ENCODE measurements at places on chromosomes 3 and 15.
A peak's percentile ranks its signal among the peaks of the same experiment; 100 is the strongest.

DNA sequence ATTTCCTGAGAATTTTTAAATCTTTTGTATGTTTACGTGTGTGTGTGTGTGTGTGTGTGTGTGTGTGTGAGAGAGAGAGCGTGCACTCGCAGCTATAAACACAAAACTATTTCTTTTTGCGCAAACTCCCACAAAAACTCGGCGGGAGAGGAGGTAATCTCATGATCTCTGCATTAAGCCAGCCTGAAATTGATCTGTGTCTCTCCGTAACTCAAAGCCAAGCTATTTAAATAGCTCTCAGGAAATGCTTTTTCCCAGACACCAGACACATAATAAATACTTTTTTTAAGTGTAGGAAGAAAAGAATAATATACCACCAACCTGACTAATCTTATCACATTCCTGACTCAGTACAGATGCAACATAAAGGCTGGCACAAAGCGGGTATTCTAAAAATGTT lies 226.8 kb downstream of the MAGI1 start:
- no peak for DNase-seq

- DNase-seq = no peak
Observed at GRCh38 chr3:127197300-127198189, 4.6 kb downstream of the PRR23E start.

GRCh38 chr3:53525765-53526703 lies 31.6 kb downstream of the CACNA1D start:
- DNase-seq = no peak

GRCh38 chr3:30222441-30222840 lies 384.0 kb upstream of the TGFBR2 start:
- no peak for DNase-seq

DNA sequence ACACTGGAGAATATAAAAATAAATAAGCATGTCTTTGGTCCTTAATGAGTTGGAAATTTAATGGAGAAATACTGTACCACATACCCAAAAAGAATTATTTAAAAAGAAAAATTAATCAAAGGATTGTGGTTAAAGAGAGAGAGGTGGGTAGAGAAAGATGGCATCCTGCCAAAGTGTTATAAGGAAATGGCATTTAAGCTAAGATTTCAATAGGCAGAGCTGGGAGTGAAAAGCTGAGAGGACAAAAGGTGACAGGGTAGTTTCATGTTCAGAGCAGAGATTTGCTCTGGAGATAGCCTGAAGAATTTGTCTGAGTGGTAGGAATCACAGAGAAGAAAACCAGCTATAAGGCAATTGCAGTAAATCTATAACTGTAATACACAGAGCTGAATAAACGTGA lies 181.0 kb downstream of the SI start:
- DNase-seq = no peak

DNA sequence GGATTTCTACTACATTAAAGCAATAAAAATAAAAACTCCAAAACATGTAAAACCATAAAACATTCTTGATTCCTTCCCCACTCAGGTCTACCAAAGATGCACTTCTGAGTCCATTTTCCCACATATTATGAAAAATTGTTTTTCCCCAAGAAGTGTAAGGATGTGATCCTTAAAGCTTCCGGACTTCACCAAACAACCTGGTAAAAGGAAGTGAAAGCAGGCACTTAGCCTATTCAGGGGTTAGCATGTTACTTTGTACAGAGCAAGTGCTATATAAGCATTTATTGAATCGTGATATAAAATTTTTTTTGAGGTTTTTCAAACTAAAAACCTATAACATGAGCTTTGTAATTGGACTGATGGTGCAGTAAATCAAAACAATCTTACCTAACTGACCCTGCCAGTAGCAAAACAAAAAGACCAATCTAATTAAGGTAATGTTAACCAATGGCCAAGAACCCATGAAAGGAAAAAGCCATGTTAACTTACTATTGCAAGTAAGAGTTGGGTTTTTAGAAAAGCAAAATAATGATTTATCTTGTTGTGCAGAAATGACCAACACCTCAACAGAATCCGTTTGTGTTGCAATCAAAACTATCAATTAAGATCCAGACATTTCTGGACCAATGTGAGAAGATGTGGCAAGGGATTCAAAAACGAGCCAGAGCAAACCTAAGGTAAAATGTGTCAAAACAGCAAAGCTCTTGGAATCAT lies 1.8 kb downstream of the SETD2 start:
- no peak for DNase-seq

GRCh38 chr3:106850437-106850836 lies 526.8 kb upstream of the CCDC54 start:
- no peak for DNase-seq

DNA sequence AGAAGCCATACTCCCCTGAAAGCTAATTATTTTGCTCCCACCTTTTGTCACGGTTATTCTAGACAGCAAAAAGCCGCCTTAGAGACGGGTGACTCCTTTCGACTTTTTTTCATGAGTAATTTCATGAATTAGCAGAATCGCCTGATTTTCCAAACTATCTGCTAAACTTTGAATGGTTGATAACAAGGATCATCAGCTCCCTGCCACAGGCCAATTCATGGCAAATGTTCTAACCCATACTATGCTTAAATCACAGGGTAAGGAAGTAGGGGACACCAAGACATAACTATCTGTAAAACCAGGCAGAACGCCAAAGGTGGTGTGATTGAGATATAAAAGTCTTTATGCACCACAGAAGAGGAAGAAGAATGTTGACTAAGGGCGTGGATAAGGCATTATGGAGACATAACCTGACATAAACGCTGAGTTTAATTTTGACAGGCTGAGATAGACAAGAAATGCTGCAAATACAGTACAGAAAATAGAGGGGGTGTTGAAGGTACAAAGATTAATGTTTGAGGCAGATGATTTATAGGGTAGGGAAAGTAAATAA lies 891 bp upstream of the DMXL2 start:
- DNase-seq = no peak

GRCh38 chr3:51967384-51968169 lies at the start of gene PCBP4:
TSS of gene PCBP4 (minus strand) at chr3:51967454. CDS start at chr3:51961240, 6,214 bp downstream.
- DNase-seq = peak; percentile 51

GRCh38 chr15:99979371-99979770 lies 246.1 kb upstream of the LYSMD4 start:
- no peak for DNase-seq

GRCh38 chr15:39539973-39540558 lies 40.8 kb upstream of the THBS1 start:
- DNase-seq = no peak

- DNase-seq = no peak
Observed at GRCh38 chr3:52388933-52389332, 56.0 kb downstream of the SEMA3G start.

GRCh38 chr15:31221936-31222515 lies 104.6 kb upstream of the KLF13 start:
- DNase-seq = no peak

DNA sequence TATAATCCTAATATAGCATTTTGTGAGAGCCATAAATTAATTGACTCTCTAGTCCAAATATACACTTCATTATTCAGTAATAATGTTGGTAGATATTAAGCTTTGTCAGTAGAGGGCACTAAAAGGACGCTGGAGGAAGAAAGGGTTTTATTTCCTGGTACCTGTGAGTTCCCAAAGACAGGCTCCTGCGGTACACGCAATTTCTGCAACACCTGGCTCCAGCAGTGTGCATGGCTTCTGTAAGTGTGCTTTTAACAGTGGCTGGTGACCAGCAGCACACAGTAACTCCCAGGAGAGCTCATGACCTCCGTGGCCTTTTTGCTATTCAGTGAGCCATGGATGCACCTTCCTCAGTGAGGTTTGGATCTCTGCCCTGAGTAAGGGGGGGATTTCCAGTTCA lies 338.3 kb upstream of the ZNF385D start:
- no peak for DNase-seq

DNA sequence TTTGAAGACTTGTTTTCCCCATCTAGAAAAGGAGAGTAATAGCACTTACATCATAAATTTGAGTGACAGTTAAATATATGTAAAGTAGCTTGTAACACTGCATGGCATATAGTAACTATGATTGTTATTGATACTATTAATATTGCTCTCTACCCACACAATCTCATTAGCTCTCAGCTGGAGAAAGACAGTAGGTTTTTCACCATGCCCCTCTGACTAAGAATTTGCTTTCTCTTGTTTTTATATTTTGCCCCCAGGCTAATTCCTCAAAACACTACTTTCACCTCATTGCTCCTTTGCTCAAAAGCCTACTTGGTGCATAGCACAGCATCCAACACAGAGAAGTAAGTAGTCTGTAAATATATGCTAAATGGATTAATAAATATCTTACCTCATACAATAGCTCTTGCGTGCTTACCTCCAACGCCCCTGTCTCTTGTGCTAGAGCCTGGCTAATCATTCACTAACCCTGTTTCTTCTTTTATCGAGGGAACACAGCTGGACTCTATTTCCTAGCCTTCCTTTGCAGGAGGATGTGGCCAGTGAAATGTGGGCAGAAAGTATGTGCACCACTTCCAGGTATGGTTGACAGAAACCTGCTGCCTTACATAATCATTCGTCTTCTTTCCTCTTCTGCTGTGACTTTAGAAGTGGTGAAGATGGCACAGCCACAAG lies 190.0 kb downstream of the PLCH1 start:
- no peak for DNase-seq

- DNase-seq = no peak
Observed at GRCh38 chr15:55884223-55884622, 109.2 kb downstream of the NEDD4 start.

DNA sequence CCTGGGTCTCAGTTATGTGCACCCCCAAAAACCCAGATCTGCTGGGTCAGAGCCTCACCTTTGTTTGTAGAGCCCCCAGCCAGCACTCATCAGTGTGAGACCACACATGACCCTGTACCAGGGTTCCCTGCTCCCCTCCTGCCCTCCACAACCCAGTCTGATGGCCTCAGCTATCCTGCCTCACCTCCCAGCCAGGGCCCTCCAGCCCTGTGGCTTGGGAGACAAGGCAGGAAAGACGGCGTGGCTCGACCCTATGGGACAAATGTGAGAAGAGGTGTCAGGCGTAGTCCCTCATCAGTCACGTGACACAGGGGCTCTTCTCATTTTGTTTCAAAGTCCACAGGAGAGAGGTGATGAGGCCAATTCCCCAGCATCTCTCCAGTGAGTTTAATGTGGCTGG lies 28.3 kb upstream of the PRR23E start:
- DNase-seq = no peak

DNA sequence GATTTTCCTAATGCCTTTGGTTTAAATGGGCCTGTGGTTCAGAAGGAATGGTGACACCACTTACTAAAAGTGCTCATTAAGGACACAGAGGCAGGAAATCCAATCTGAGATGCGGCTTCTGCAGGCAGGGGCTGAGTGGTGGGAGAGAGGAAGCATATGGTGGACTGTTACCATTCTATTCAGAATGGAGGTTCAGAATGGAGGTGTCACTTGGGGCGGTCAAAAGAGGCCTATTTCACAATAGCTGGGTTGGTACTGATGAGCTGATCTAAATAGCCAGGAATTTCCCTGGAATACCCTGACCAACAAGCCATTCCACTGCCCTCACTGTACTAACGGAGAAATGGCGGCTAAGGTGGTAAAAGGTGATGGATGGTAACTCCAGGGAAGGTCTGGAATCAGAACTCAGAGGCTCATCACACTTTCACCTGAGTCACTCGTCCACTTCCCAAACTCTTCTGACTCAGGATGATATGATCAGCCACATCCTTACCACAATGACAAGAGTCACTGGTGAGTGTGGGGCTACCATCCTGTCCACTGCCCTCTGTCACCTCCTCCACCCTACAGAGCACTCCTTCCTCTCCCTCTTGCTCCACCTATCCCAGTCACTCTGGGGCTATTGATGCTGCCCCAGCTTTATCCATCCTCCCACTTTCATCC lies 15.7 kb downstream of the RFT1 start:
- no peak for DNase-seq

DNA sequence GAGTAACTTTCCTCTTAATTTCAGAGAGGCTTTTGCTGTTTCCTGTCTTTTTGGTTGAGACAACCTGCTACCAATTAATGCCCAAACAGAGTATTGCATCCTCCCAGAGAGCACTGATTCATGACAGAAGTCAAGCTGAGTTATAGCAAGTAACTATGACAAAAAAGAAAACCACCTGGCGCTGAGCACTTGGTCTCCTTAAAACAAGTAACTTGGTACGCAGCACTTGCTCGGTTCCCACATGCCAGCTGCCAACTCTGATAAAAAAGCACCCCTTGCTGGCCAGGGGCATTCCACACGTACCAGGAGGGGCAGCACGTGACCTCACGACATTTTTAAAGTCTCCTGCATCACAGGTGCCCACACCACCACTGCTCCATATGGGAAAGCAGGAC lies 13.5 kb upstream of the MYO5C start:
- DNase-seq = no peak

DNA sequence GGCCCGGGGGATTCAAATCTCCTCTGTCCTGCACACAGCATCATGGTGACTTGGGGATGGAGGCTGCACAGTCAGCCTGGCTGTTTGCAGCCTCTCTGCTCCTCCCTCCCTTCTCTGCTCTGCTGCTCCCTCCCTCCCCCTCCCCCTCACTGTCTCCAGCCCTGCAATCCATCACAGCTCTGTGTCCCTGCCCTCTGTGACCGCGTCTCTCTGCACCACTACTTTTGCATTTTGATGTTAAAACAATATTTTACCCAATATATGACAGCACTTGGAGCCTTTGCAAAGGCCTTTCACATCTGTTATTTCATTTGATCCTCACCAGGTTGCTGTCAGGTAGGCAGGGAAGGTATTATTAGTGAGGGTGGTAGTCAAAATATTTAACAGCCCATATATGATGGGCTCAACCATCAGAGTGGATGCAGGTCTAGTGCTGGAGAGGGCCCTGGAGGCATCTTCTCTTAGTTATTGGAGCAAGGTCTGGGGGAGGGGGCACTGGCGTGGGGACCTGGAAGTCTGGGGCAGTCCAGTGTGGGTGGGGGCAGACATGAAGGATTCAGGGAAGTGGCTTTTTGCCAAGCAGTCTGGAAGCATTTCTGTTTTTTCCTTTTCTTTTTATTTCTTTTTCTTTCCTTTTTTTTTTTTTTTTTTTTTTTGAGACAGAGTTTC lies 16.3 kb upstream of the VPS8 start:
- DNase-seq = no peak

- DNase-seq = no peak
Observed at GRCh38 chr3:9441501-9442221, 44.2 kb downstream of the SETD5 start.

DNA sequence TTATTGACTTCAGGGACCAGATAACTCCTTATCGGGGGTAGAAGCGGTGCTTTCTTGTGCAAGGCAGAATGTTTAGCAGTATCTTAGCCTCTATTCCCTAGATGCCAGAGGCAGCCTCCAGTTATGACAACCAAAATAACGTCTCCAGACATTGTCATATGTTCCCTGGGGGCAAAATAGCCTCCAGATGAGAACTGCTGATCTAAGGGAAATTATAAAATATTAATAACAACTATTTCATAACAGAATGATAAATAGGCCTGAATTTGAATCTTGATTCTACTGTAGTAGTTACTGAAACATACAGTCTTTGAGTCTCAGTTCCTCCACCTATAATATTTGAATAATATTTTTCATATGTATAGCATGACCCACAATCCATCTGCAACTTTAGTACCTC lies 1431.3 kb downstream of the ZPLD1 start:
- no peak for DNase-seq

DNA sequence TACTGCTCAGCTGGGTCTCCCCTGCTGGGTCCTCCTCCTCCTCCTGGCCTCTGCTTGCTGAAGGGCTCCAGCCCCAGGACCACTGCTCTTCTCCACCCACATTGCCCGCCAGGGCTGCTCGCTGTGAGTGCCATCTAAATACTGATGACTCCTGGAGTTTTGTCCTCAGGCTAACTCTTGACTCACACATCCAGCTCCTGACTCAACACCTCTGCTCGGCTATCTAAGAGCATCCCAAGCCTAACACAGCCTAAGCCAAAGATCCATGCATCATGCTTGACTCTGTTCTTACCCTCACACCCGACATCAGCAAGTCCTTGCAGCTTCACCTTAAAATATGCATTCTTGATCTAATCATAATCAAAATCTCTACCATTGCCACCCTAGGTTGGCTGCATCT lies 260.2 kb downstream of the KLF13 start:
- no peak for DNase-seq

Data from stimulated activated CD4-positive, alpha-beta T cell treated with anti-CD3 and anti-CD28 coated beads, Interleukin-4, amount 100 ng/mL, for 4 hours (primary cell).